ENCODE measurements at places on chromosomes 1 and 21. TPM values are rescaled to one million over a fixed set of nuclear protein-coding genes. Genes with fewer than 3 reads are reported as not detected.

Gene RASSF5
- total RNA-seq: 1.5 TPM

Gene GPR52
- 0.28 TPM for total RNA-seq

Gene S1PR1
- 27.0 TPM for total RNA-seq

Gene IL19
- total RNA-seq: not detected

Gene RHOU
- 9.7 TPM for total RNA-seq

Gene TYW3
- total RNA-seq: 7.8 TPM

Gene TNFRSF9
- not detected for total RNA-seq

Gene SPATA46
- total RNA-seq: not detected

Gene GPR153
- total RNA-seq: 3.5 TPM

Gene WARS2
- total RNA-seq: 7.7 TPM

Gene ALG14
- total RNA-seq: 2.4 TPM

Gene ISG15
- total RNA-seq: 8.4 TPM

Gene MYOG
- 336 TPM for total RNA-seq

Gene SMPDL3B
- total RNA-seq: not detected

Gene INSRR
- not detected for total RNA-seq

Gene VSIG8
- not detected for total RNA-seq

Gene HPDL
- total RNA-seq: 1.4 TPM

Gene SPRR2A
- total RNA-seq: 0.34 TPM

Gene SLC45A3
- total RNA-seq: 0.46 TPM

Gene PLPPR5
- not detected for total RNA-seq

Gene DNAJC6
- 1.3 TPM for total RNA-seq

Gene EVA1B
- 6.0 TPM for total RNA-seq

Gene PLA2G2C
- total RNA-seq: not detected

Gene PLXNA2
- 21.3 TPM for total RNA-seq

Gene CATSPERE
- total RNA-seq: 0.49 TPM

Gene SCMH1
- 28.3 TPM for total RNA-seq

Gene BMP8B
- total RNA-seq: 0.17 TPM

Gene SAMD13
- 0.65 TPM for total RNA-seq

Gene RGSL1
- not detected for total RNA-seq

Gene SPRR2B
- total RNA-seq: not detected

Gene C1QA
- 35.1 TPM for total RNA-seq

Gene MATN1
- not detected for total RNA-seq

Gene RIMKLA
- 1.2 TPM for total RNA-seq

Gene KCNA2
- total RNA-seq: 0.05 TPM

Gene ICOSLG
- 1.6 TPM for total RNA-seq

Gene ZDHHC18
- total RNA-seq: 10.8 TPM

Gene TNFRSF18
- 0.27 TPM for total RNA-seq

Gene MCOLN2
- not detected for total RNA-seq

Gene BOLA1
- 13.9 TPM for total RNA-seq

Gene CD84
- total RNA-seq: 1.6 TPM

Gene FCAMR
- not detected for total RNA-seq

Gene FMO3
- total RNA-seq: 0.88 TPM

Gene FTCD
- not detected for total RNA-seq

Gene HMCN1
- 1.7 TPM for total RNA-seq

Gene HCN3
- total RNA-seq: 0.82 TPM

Gene ORC1
- total RNA-seq: 0.20 TPM

Gene CYP4Z1
- total RNA-seq: 0.56 TPM

Gene GRHL3
- total RNA-seq: not detected

Gene PLA2G5
- not detected for total RNA-seq

Gene SLC26A9
- 0.62 TPM for total RNA-seq

Gene GPR3
- not detected for total RNA-seq

Gene AGMAT
- 3.6 TPM for total RNA-seq

Gene GSTM3
- 49.4 TPM for total RNA-seq

Gene GBP6
- total RNA-seq: not detected

Gene FCRL1
- total RNA-seq: not detected

Gene LPAR3
- not detected for total RNA-seq

Gene ADAMTS5
- 3.3 TPM for total RNA-seq
